ENCODE measurements at places on chromosomes 16 and 17. TPM values are rescaled to one million over a fixed set of nuclear protein-coding genes. Genes with fewer than 3 reads are reported as not detected.

The NXPH3 gene
- total RNA-seq = not detected

The PIK3R5 gene
- total RNA-seq = 22.4 TPM

The RGS11 gene
- total RNA-seq = 0.14 TPM

The KRT33B gene
- total RNA-seq = not detected

The SLC6A2 gene
- total RNA-seq = not detected

The SYNGR3 gene
- total RNA-seq = 11.9 TPM

The PRSS33 gene
- not detected for total RNA-seq

The KRT12 gene
- total RNA-seq = not detected

The TOM1L1 gene
- total RNA-seq = 2.6 TPM

The LGALS9B gene
- not detected for total RNA-seq

The TPSG1 gene
- total RNA-seq = not detected

The PRRT2 gene
- 1.00 TPM for total RNA-seq

The TMEM88 gene
- total RNA-seq = 2.4 TPM

The ABAT gene
- 8.7 TPM for total RNA-seq

The SCNN1G gene
- total RNA-seq = not detected

The TRPV3 gene
- total RNA-seq = 0.97 TPM

The SPNS2 gene
- total RNA-seq = 0.24 TPM

The ITGB3 gene
- total RNA-seq = not detected

The MATCAP1 gene
- 38.3 TPM for total RNA-seq

The CASKIN1 gene
- 0.83 TPM for total RNA-seq

The CACNA1H gene
- total RNA-seq = 0.26 TPM

The GDE1 gene
- total RNA-seq = 18.4 TPM

The ZNF263 gene
- 13.2 TPM for total RNA-seq

The NLRC3 gene
- total RNA-seq = 28.4 TPM

The WNT3 gene
- total RNA-seq = 0.12 TPM

The BIRC5 gene
- total RNA-seq = 95.4 TPM

The SCIMP gene
- total RNA-seq = not detected

The CLEC3A gene
- not detected for total RNA-seq

The CA10 gene
- not detected for total RNA-seq

The CDH1 gene
- total RNA-seq = 2.4 TPM

The KCNH6 gene
- total RNA-seq = not detected

The RGS9 gene
- total RNA-seq = 6.4 TPM

The KRT20 gene
- total RNA-seq = not detected

The MFAP4 gene
- not detected for total RNA-seq

The TBX4 gene
- not detected for total RNA-seq

The KCNJ2 gene
- total RNA-seq = not detected

The RNU2-1 gene
- total RNA-seq = 5,509 TPM

The KIFC3 gene
- 1.3 TPM for total RNA-seq

The TNFRSF12A gene
- 6.5 TPM for total RNA-seq

Data from activated CD4-positive, alpha-beta memory T cell treated with anti-CD3 and anti-CD28 coated beads for 36 hours (primary cell).